ENCODE measurements at places on chromosomes 4 and X.

GRCh38 chr4:96205143-96205936 is 365.4 kb downstream of the PDHA2 start:
- no peak for DNase-seq

- DNase-seq = no peak
Observed at GRCh38 chrX:17655211-17656034, 81.9 kb upstream of the SCML1 start.

GRCh38 chr4:148216866-148217814 is 225.1 kb downstream of the NR3C2 start:
- DNase-seq = no peak

- no peak for DNase-seq
Observed at GRCh38 chr4:16513876-16514275, 287.6 kb upstream of the TAPT1 start.

GRCh38 chr4:134201216-134202161 is at the start of gene PABPC4L:
PABPC4L (minus strand) TSS chr4:134201789; CDS start chr4:134201019, 770 bp downstream.
- no peak for DNase-seq

- no peak for DNase-seq
Observed at GRCh38 chr4:3179126-3179706, 69.7 kb upstream of the MSANTD1 start.

- DNase-seq = no peak
Observed at GRCh38 chrX:40108959-40109287, 11.2 kb upstream of the BCOR start.

- DNase-seq = no peak
Observed at GRCh38 chrX:119990556-119991004, 47.0 kb upstream of the NKAP start.

GRCh38 chr4:26330186-26330787 is 9.5 kb downstream of the RBPJ start:
- DNase-seq = no peak

GRCh38 chrX:136907621-136908020 is 27.1 kb upstream of the RBMX start:
- no peak for DNase-seq

DNA sequence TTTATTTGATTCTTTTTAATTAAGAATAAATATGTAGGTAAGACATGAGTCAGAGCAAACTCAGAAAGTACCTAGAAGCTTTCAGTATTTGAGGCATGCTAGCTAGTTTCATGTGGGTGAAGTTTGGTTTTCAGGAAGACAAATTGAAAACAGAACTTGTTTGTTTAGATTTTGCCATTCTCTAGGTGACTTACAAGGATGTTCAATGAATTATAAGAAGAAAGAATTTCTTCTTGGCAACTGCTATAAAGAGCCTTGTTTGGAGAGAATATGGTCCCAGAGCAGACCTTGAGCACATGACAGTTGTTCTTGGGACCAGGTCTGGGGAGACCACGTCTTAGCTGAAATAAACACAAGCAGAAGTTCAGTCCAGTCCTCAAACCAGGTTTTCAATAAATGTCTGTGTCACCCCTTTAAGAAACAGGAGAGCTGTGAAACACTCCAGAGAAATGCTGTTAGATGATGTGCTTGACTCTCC is 38.0 kb upstream of the IL21 start:
- no peak for DNase-seq

GRCh38 chr4:31968842-31969241 is 1248.7 kb downstream of the PCDH7 start:
- no peak for DNase-seq

DNA sequence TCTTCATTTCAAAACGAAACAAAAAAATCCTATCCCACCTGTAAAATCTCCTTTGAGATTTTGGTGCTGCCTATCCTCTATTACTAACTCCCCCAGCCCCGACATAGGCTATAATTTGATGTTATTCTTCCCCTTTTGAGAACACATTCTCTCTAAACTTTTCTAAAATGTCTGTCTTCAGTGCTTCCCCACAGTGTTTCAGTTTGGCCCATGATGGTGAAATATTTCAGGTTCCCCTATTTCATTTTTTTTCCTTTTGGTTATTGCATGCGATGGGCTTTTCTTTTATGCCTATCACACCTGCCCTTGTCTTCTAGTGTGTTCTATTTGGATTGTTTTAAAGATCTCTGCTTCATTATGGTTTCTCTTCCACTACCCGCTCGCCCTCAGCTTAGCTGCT is 14.7 kb downstream of the BCORL1 start:
- no peak for DNase-seq

GRCh38 chr4:169249999-169250398 is 20.8 kb downstream of the SH3RF1 start:
- DNase-seq = no peak

- DNase-seq = no peak
Observed at GRCh38 chr4:37381040-37381668, 136.6 kb downstream of the NWD2 start.

GRCh38 chr4:39037491-39037825 is 5.2 kb upstream of the TMEM156 start:
- DNase-seq = no peak

DNA sequence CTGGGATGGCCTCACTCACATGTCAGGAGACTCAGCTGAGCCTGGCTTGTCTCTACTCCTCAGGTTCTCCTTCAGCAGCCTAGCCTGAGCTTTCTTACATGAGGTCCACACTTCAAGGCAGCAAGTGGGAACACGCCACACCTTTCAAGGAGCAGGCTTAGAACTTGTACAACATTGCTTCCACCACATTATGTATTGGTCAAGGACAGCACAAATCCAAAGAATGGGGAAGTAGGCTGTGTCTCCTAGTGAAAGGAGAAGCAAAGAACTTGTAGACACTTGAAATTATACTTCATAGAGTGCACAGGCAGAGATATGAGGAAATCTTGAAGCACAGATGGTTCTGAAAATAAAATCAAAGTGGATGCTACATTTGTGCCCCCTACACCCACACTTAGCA is 120.9 kb upstream of the NOCT start:
- no peak for DNase-seq

- DNase-seq = no peak
Observed at GRCh38 chr4:8940792-8941491, 69.3 kb upstream of the HMX1 start.
